Activated T-helper 17 cell treated with anti-CD3 and anti-CD28 coated beads, Interleukin-2, amount 50 U/mL, for 72 hours (primary cell): ENCODE measurements at places on chromosomes 1 and 21. TPM values are rescaled to one million over a fixed set of nuclear protein-coding genes. Genes with fewer than 3 reads are reported as not detected.

GRCh38 chr1:76314730-76315129 is 240.2 kb downstream of the ST6GALNAC3 start:
- ATAC-seq: no peak

- ATAC-seq: no peak
These were observed 3.9 kb upstream of the SKI start for GRCh38 chr1:2224170-2224584.

GRCh38 chr1:47870946-47871676 is 126.1 kb downstream of the TRABD2B start:
- ATAC-seq: no peak

The FNDC5 gene
- total RNA-seq: not detected

The TNFRSF14 gene
- total RNA-seq: 299 TPM

The SYTL1 gene
- 43.4 TPM for total RNA-seq
